ENCODE measurements at places on chromosomes 11 and 22.

GRCh38 chr22:42925598-42925997 lies 68.5 kb upstream of the ARFGAP3 start:
- no peak for DNase-seq

GRCh38 chr11:125102510-125102909 lies 8.9 kb downstream of the TMEM218 start:
- no peak for DNase-seq

GRCh38 chr11:30304620-30305019 lies 18.3 kb upstream of the ARL14EP start:
- no peak for DNase-seq

- no peak for DNase-seq
Observed at GRCh38 chr11:57663975-57664374, 3.9 kb upstream of the ZDHHC5 start.

- no peak for DNase-seq
Observed at GRCh38 chr22:27557286-27558008, 244.1 kb downstream of the MN1 start.

DNA sequence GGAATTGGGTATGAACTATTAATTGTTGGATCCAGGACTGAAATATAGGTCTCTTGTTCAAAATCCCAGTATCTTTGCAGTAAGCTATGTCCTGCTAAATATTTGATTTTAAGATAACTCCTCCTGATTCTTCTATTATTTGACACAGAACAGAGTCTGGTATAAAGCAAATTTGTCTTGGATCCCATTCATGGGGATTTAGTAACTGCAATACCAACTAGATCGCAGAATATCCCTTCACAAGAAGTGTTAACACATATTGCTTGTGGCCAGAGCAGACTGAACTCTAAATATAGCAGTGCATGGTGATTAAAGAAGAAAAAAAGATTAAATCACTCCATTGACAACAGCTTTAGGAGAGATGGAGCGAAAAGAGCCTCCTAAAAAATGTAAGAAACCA lies 68.2 kb upstream of the ARHGAP42 start:
- DNase-seq, result no peak

GRCh38 chr22:17639247-17639741 lies 737 bp downstream of the BCL2L13 start:
- peak; percentile 17 for DNase-seq

- no peak for DNase-seq
Observed at GRCh38 chr11:85946221-85946620, 91.0 kb downstream of the CCDC83 start.

GRCh38 chr11:114847306-114847975 lies 169.1 kb downstream of the NXPE2 start:
- DNase-seq, result peak; percentile 60

DNA sequence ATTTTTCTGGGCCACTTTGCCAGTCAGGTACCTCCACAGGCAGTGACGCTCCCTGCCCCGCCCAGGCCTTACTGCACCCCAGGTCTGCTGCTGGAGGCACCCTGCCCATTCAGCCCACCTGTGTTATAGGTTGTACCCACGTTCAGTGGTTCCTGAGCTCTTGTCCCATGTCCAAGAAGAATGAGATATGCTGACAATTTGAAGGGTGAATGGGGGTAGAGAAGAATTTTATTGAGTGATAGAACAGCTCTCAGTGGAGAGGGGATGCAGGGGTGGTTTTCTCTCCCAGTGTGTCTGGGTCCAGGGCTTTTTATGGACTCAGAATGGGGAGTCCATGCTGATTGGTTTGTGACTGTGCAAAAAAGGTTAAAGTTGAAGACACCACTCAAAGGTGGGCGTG lies 149.7 kb downstream of the LDLRAD3 start:
- no peak for DNase-seq

DNA sequence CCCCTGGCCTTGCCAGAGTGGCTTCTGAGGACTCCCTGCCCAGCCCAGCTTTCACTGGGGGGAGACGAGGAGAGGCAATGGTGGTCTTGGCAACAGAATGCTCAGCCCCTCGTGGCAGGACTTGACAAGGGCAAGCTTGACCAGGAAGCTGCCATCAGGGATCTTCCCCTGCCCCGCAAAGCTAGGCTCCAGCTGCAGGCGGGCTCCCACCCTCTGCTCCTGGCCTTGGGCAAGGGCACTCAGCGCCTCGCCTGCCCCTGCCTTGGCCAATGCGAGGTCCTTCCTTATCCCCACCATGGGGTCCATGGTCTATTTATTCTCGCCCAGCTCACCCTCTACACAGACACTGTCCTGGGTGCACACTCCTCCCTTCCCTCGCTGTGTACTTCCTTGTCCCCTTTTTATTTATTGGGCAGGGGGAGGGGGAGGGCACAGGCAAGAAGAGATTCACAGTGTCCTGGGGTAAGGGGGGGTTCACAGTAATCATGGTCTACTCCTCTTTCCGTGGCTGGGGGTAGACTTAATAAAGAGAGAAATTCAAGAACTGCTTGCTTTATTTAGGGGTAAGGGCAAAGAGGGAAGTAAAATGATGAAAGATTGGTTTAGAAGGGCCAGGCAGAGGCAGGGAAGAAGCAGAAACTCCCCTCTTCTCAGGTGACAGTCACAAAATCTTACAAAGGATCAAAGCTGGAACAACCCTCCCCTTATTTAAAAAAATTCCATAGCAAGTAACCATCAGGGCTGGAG lies 1.6 kb downstream of the GPHA2 start:
- DNase-seq, result no peak

GRCh38 chr22:37229805-37230672 lies 14.0 kb downstream of the RAC2 start:
- no peak for DNase-seq

DNA sequence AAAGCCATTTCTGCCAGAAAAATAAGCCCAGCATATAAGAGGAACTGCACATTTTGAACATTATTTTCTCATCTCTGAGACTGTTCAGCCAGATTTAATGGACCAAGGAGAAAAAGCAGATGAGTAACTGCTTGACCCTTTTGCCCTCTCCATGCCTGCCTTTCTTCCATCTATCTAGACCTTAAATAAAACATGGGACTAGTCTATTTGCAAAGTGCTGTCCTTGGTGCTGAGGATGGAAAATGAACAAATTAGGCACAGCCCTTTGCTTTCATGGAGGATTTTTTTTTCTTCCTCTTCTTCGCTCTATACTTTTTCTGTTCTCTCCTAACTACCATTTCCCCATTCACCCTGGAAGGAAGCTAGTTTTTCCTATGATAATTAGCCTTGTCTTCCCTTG lies 361.3 kb downstream of the GRM5 start:
- DNase-seq, result no peak

DNA sequence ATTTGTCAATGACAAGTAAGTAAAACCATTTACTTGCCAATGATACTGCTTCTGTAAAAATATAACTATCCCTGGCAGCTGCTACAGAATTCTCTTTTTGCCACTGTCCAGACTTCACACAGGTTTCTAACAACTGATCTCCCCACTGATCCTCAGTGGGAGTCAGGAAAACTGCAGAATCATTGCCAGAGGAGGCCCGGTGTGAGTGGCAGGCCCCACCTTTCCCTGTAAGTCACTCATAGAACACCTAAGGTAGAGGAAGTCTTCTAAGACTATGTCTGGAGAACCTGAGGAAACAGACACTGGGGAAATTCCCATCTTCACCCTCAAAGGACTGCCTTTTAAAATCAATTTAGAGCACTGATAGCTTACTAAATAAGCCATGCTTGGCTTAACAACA lies 66.3 kb downstream of the ZC3H12C start:
- DNase-seq, result no peak

- DNase-seq, result no peak
Observed at GRCh38 chr22:29633514-29634312, 30.3 kb downstream of the NF2 start.

DNA sequence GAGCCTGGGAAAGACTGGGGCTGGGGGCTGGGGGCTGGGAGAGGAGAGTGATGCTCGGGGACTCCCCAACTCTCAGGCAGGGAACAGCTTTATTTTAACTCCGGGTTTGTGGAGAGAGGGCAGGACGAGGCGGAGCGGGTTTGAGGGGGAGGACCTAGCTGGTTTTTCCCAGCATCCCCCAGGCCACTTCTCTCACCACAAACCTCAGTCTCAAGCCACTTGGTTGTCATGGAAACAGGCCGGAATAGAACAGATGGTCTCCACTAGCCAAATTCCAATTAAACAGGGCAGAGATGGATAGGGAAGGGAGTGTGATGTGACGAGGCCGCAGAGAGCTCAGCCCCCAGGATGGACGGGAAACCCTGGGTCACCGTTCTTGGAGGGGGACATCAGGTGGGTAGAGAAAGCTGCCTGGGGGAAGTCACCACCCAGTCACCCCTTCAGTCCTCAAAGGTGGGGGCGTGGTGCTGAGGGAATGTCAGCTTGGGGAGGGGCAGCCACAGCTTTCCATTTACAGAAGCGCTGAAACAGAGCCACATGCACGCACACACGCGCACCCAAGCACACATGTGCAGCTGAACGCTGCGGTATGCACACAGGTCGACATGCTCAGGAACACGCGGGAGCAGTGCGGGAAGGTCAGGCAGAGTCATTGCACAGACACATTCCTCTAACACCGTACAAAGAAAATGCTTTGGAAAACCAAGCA lies 19.2 kb downstream of the NECTIN1 start:
- DNase-seq, result no peak

DNA sequence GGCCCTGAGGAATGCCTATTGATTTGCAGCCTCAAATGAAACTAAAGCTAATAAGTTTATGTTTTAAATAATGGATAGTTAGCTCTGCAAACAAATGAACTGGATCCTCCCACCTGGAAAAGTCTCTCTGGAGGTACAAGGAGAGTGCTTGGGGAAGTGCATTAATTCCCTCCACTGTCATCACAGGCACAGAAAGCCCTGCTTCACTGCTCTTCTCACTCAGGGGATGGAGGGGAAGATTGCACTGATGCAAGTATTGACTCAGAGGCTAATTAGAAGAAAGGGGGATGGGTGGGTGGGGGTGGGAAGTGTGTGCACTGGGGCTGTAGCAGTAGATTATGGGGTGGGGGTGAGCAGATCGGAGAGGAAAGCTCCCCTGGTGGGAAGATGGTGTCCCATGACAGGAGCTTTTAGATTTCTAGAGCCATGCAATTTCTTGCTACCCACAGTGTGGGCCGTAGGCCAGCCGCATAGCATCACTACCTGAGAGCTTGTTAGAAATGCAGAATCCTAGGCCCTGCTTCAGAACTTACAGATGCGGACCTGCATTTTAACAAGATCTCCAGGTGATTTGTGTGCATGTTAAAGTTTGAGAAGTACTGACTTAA lies 163.9 kb downstream of the HIPK3 start:
- DNase-seq, result no peak

DNA sequence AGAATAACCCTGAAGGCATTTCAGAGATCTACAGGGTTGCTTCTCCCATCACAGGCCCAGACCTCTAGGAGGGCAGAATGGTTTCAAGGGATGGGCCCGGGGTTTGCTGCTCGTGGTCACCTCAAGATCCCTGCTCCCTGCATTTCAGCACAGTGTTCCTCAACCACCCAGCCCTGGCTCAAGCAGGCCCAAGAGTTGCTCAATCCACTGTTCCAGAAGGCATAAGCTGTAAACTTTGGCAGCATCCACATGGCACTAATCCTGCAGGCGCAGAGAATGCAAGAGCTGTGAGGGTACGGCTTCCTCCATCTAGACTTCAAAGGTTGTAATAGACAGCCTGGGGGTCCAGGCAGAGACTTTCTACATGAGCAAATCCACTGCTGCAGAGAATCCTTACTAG lies 225.0 kb upstream of the UBASH3B start:
- no peak for DNase-seq

GRCh38 chr11:19768815-19769214 lies 56.2 kb downstream of the NAV2 start:
- no peak for DNase-seq

DNA sequence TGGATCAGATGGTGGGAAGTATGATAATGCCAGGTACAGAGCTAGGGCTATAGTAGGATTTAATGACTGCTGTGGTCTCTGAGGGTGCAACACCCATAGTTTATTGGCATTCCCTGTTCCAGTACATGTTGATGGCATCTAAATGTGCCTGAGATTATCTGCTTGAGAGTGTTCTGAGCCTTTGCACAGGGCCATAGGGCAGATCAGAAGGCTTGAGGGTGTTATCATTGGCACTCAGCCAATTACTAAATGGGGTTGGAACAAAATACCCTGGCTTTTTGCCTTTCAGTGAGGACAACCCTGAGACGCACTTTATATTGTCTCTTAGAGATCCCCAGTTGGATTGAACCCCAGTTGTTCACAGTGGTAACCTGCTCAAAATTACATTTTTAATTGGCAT lies 6.7 kb downstream of the SLC5A12 start:
- DNase-seq, result peak; percentile 77

GRCh38 chr11:68825571-68825970 lies 16.1 kb downstream of the CPT1A start:
- DNase-seq, result peak; percentile 30

DNA sequence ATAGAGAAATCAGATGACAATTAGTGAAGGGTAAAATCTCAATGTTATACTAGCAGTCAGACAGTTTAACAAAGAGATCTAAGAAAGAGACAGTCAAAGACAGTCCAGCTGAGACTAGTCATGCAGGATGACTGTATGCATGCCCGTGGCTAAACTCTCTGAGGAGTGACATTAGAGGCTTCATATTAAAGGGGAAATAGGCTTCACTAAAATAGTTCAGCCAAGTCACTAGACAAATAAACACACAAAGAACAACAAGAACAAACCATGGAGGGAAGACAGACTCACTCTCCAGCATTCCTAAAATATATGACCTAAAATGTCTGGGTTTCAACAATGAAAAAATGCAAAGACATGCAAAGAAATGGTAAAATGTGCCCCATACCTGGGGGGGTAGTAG lies 18.6 kb upstream of the APLNR start:
- no peak for DNase-seq

- DNase-seq, result no peak
Observed at GRCh38 chr11:70104419-70104818, 26.3 kb downstream of the ANO1 start.

DNA sequence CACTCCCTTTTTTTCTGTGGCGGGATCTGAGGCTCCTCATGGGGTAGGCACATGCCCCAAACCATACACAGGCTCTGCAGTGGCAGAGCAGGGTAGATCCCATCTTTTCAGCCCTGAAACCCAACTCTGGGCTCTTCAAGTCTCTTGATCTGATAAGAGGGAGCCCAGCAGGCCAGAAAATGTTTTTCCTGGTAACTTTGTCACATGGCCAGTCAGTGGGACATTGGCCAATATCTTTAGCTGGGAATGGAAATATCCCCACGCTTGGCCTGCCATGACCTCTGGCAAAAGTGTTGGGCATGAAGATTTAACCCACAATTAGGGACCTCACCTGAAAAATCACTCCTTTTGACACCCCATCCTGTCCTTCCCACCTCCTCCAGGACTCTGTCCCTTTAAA lies 8.1 kb downstream of the INPP5J start:
- DNase-seq, result no peak

DNA sequence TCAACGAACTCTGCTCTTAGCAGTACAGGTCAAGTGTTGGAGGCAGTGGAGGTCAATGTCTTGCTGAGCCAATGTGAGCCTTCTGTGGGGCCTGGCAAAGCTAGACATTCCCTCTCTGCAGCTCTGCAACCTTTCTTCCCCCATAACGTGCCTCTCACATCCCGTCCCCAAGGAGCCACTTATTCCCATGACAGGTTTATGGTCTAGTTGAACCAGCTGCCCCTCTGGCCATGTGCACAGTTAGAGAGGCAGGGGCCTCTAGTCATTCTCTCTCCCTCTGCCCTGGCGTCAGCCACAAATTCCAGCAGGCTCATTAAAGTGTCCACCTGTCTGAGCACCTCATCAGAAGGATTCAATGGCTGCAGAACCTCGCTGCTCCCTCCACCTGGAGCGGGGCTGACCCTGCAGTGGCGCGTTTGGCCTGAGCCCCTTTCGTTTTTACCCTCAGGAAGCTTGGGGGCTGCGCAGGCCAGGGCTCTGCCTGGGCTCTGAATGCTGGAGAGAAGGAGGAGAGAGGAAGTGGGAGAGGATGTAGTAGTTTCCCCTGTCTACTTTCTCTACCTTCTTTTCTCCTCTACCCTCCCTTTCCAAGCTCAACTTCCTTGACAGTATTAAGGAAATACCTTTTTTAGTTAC lies 302.1 kb upstream of the B3GAT1 start:
- no peak for DNase-seq

All from NCI-H146 (cell line).